Upper lobe of right lung (tissue), 1 donor: ENCODE measurements at places on chromosomes 4 and X. TPM values are rescaled to one million over a fixed set of nuclear protein-coding genes. Genes with fewer than 3 reads are reported as not detected.

DNA sequence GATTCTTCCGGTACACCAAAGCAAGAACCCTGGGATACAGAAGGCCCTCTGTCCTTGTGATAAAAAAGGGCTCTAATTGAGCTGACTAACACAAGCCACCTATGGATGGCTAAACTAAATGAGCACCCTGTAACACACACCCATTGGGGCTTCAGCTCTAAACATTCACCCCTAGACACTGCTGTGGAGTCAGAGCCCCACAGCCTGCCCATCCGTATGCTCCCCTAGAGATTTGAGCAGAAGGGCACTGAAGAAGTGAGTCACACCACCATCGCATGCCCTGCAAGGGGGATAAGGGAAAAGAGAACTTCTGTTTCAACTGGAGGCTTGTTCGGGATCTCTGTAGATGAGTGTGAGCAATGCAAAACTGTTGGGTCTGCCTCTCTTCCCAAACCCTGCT, 545.2 kb downstream of the KCTD8 start:
- no peak for DNase-seq

Gene RTL5
- 9.2 TPM for total RNA-seq

Gene IRAK1
- total RNA-seq, result 89.4 TPM

Gene CXCL3
- total RNA-seq, result 9.7 TPM

Gene FABP2
- not detected for total RNA-seq

DNA sequence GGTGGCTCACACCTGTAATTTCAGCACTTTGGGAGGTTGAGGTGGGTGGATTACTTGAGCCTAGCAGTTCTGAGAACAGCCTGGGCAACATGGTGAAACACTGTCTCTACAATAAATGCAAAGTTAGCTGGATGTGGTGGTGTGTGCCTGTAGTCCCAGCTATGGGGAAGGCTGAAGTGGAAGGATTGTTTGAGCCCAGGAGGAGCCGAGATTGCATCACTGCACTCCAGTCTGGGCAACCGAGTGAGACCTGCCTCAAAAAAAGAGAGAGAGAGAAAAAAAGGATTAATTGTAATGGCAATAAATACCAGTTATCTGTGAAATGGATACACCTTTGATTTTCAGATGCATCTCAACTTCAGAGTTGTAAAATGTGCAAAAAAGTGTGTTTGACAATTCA, 58.8 kb downstream of the SPRY1 start:
- DNase-seq, result no peak

Gene BEX4
- 36.1 TPM for total RNA-seq
